ENCODE measurements at places on chromosomes 16 and 17. TPM values are rescaled to one million over a fixed set of nuclear protein-coding genes. Genes with fewer than 3 reads are reported as not detected.
A peak's percentile ranks its signal among the peaks of the same experiment; 100 is the strongest.

The P2RX1 gene
- total RNA-seq = 0.78 TPM

GRCh38 chr16:48076455-48077012 lies 79.3 kb downstream of the ABCC12 start:
- DNase-seq = no peak

- DNase-seq = peak; percentile 82
These were observed 121.5 kb downstream of the STXBP4 start for GRCh38 chr17:55090079-55090492.

GRCh38 chr17:40139566-40140058 lies 725 bp upstream of the CASC3 start:
- DNase-seq = no peak

The C1QTNF1 gene
- not detected for total RNA-seq

DNA sequence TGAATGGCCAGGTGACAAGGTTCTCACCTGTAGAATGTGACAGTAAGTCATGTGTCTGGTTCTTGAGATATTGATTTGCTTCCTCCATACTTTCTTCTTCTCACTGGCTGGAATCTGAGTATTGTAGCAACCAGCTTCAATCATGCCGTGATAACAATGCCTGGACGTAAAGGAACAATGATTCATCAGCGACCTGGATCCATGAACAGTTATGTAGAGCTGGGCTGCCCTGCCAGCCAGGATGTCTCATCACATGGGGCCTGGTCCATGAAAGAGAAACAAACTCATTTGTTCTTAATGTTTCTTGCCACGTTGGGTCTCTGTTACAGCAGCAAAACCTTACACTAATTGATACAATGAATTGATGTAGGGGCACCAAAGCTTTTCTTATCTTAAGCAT lies 627.2 kb downstream of the TOX3 start:
- DNase-seq = no peak

DNA sequence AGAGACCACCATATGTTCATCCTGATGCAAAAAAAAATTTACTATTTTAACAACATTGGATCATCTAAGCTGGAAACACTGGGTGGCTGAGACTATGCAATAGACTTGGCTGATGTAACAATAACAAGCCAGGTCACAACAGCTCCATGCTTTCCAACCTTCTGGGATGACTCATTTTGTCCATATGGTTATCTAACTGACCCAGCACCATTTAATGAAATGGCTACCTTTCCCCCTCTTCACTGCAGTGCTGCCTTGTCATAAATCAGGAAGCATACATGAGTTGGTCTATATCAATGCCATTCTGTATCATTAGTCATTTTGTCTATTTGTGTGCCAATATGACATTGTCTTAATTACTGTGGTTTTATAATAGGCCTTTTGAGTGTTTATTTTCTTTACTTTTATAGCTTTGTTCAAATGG lies 217.6 kb upstream of the KCNJ16 start:
- DNase-seq = no peak

DNA sequence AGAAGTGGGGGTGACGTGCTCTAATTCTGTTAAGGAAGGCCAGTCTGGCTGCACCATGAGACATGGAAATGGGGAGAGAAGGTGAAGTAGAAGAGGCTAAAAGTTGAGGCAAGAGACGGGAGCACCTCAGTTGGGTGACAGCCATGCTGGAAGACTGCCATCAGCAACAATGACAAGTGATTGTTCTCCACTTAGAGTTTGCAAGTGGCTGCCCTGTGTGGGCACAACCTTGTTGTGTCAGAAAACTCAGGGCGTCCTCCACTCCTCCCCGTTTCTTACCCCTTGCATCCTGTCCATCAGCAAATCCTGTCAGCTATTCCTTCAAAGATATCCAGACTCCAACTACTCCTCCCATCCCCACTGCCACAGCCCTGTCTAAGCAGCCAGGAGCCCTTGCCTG lies 17.6 kb downstream of the CES1 start:
- DNase-seq = no peak

The TBX2 gene
- total RNA-seq = not detected

DNA sequence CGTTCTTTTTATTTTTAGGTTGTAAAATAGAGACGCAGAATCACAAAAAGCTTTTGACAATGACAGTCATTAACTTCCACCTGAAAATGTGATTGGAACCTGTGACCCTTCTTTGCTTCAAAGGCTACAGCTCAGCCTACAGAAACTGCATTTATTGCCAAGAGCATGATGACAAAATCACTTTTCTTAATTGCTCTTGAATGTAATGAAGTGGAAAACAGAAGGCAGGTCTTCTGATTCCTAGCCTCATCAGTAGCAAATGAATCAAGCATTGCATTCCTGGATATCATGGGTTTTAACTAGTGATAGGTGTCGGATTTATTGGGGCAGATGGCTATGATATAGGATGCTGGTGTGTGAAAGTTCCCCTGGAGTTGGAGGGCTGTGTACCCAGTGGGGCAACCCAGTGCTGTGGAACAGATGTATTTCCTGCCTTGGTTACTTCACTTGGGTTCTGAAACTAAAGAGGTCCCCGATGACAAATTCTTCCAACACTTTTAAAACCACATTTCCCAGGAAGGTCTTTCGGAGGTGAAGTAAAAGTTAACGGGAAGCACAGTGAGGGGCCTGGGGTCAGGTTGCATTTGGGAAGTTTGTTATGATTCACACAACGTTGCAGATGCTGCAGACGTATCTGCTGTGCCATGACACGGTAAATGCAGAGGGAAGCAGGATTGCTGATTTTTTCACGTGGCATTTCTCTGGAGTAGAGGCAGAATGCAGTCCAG lies 127.5 kb downstream of the HS3ST3A1 start:
- peak; percentile 42 for DNase-seq

DNA sequence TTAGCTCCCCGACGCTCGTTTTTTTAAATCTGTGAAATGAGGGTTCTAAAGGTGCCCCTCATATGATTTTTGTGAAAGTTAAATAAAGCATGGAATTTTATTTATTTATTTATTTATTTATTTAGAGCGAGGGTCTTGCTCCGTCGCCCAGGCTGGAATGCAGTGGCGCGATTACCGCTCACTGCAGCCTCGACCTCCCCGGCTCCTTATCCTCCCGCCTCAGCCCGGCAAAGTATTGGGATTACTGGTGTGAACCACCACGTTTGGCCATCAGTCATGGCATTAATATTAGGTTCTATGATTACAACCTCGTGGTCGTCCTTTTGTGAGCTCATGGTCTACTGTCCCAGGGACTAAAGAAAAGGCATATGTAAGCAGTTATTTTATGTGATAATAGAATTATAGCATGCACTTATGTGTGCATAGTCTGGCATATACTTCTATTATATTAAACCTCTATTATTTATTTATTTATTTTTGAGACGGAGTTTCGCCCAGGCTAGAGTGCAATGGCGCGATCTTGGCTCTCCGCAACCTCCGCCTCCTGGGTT lies 557 bp upstream of the LUC7L start:
- no peak for DNase-seq

- no peak for DNase-seq
These were observed 103.5 kb downstream of the SYCE1L start for GRCh38 chr16:77302674-77303073.

DNA sequence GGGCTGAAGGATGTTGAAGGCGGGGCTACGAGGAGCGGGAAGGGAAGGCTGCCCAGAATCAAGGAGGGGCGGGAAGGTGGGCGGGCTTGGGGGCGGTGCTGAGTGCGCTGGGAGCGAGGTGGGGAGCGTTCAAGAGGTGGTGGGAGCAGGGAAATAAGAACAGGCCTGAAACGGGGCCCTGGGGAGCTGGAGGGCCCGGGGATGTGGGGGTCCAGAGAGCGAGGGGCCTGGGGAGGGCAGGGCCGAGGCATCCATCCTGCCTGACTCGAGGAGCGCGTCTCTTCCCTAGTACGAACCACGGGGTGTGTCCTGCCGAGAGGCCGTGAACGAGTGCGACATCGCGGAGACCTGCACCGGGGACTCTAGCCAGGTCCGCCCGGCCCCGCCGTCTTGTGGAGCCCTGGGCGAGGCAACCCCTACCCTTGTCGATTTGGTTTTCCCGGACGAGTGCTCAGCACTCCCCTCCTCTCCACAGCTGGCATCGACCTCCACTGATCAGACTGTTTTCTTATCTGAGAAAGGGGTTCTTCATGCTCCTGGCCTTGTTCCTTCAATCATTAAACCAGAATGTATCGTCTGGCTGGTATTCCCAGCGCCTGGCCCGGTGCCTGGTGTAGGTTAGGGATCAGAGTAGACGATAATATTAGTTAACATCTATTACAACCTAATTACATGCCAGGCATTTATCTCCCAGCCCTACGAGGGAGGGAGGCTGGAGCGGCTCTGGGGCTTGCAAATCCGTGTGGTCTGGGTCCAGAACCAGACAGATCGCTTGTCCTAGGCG lies 17.2 kb downstream of the ADAM11 start:
- DNase-seq = no peak

DNA sequence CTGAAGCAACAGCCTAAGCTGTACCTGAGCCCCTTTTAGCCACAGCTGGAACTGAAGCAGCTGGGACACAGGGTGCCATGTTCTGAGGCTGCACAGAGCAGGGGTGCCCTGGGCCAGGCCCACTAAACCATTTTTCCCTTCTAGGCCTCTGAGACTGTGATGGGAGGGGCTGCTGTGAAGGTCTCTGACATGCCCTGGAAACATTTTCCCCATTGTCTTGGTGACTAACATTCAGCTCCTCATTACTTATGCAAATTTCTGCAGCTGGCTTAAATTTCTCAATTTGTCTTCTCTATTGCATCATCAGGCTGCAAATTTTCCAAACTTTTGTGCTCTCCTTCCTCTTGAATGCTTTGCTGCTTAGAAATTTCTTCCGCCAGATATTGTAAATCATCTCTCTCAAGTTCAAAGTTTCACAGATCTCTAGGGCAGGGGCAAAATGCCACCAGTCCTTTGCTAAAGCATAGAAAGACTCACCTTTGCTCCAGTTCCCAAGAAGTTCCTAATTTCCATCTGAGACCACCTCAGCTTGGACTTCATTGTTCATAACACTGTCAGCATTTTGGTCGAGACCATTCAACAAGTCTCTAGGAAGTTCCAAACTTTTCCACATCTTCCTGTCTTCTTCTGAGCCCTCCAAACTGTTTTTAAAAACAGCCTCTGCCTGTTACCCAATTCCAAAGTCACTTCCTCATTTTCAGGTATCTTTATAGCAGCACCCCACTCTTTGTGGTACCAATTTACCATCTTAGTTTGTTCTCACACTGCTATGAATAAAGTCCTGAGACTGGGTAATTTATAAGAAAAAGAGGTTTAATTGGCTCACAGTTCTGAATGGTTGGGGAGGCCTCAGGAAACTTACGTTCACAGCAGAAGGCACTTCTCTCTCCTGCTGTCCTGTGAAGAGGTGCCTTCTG lies 49.8 kb downstream of the TMEM100 start:
- no peak for DNase-seq

DNA sequence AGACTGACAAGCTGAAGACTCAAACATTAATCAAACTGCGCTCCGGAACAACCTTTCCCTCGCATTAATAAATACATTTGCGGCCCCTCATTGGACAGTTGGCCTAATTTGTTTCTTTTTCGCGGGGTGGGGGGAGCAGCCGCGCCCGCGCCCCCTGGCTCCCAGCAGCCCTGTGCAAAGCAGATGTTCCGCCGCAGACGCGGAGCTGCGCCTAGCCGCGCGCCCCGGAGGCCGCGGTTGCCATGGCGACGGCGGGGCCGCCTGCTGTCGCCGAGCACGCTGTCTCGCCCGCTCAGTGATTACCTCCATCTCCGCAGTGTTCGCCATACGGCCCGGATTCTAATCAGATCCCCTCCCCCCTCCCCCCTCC lies 25.5 kb downstream of the COPZ2 start:
- peak; percentile 93 for DNase-seq

DNA sequence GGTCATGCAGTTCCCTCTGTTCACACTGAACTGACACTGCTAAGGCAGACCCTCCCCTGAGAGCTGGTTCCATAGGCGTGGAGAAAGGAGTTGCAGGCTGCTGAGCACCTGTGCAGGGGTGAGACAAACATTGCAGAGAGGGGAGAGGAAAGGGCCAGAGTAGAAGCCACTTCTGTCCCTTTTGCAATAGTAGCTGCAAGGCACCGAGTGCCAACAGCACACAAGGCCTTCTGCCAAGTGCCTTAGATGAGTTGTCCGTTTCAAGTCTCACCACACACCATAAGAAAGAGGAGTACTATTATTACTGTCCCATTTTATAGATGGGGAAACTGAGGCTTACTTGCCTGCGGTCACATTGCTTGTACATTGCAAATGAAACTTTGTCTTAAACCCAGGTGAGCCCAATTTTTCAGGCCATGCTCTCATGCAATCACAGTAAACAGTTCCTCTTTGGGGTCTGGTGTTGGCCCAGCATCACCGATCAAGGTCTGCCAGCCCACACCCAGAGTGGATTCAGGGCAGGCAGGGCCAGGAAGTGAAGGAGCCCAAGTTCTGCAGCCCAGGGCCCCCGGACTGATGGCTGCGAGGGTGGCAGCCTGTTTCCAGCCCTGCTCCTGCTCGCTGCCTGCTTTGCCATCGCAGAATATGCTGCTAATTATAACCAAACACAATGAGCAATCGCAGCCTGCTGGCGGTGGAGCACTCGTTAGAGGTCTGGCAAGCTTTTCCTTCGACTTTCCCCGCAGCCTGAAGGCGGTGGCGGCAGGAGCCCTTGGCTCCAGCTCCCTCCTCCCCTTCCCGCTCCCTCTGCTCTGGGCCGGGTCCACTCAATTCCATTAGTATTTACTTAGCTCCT lies 36.8 kb upstream of the DYNLL2 start:
- no peak for DNase-seq

The WNT3 gene
- 0.05 TPM for total RNA-seq

The NPIPA3 gene
- 3.3 TPM for total RNA-seq

- no peak for DNase-seq
These were observed 428.7 kb upstream of the SALL1 start for GRCh38 chr16:51579652-51580360.

The TLCD3B gene
- 1.8 TPM for total RNA-seq

- no peak for DNase-seq
These were observed 4.6 kb downstream of the COG7 start for GRCh38 chr16:23448392-23448791.

The TBC1D3H gene
- not detected for total RNA-seq
